ENCODE measurements at places on chromosomes 1 and 21. TPM values are rescaled to one million over a fixed set of nuclear protein-coding genes. Genes with fewer than 3 reads are reported as not detected.

The LCA5L gene
- 3.0 TPM for total RNA-seq

The MFSD2A gene
- 13.4 TPM for total RNA-seq

The AMY1C gene
- not detected for total RNA-seq

The OR2T29 gene
- not detected for total RNA-seq

The LCE3D gene
- not detected for total RNA-seq

The TRIM17 gene
- under 0.01 TPM for total RNA-seq

The LYPD8 gene
- not detected for total RNA-seq

The PLA2G2D gene
- not detected for total RNA-seq

The GNG4 gene
- total RNA-seq, result 0.83 TPM

The ALX3 gene
- total RNA-seq, result not detected

The FLG gene
- total RNA-seq, result 0.09 TPM

The MSH4 gene
- 0.59 TPM for total RNA-seq

The PLPPR5 gene
- total RNA-seq, result 0.05 TPM

The PPP1R12B gene
- 19.1 TPM for total RNA-seq

The LIPI gene
- total RNA-seq, result not detected

The ST6GALNAC3 gene
- total RNA-seq, result 2.5 TPM

The LYST gene
- 17.5 TPM for total RNA-seq

The PLEKHA6 gene
- 0.05 TPM for total RNA-seq

The MPL gene
- total RNA-seq, result not detected

The FLG2 gene
- not detected for total RNA-seq

The PEAR1 gene
- total RNA-seq, result 13.6 TPM

The AMPD1 gene
- not detected for total RNA-seq

The TMEM81 gene
- 1.4 TPM for total RNA-seq

The KPNA6 gene
- total RNA-seq, result 52.5 TPM

The CDC7 gene
- total RNA-seq, result 4.2 TPM

The ANKRD34A gene
- total RNA-seq, result under 0.01 TPM

The SPATA21 gene
- total RNA-seq, result not detected

The EPS15 gene
- 52.3 TPM for total RNA-seq

The EPHA8 gene
- not detected for total RNA-seq

The CELA3B gene
- not detected for total RNA-seq

The ATP1A4 gene
- not detected for total RNA-seq

The SPATA45 gene
- not detected for total RNA-seq

The GSTM1 gene
- total RNA-seq, result 0.51 TPM

The FCRL4 gene
- total RNA-seq, result not detected

The TTC22 gene
- not detected for total RNA-seq

The C1orf185 gene
- not detected for total RNA-seq

The GREM2 gene
- total RNA-seq, result 0.59 TPM

The CR1L gene
- not detected for total RNA-seq

The FCRL1 gene
- total RNA-seq, result not detected

The OPRD1 gene
- not detected for total RNA-seq

The REN gene
- total RNA-seq, result not detected

The PROK1 gene
- total RNA-seq, result not detected

The CCDC28B gene
- total RNA-seq, result 15.4 TPM

The TMEM269 gene
- total RNA-seq, result not detected

The DESI2 gene
- 43.7 TPM for total RNA-seq

The TMEM82 gene
- total RNA-seq, result not detected

The ADARB1 gene
- 55.8 TPM for total RNA-seq

The PLA2G5 gene
- total RNA-seq, result not detected

The TCEA3 gene
- total RNA-seq, result 9.8 TPM
